Tibial nerve (tissue), 4 donors: ENCODE measurements at places on chromosomes 16 and 17.

DNA sequence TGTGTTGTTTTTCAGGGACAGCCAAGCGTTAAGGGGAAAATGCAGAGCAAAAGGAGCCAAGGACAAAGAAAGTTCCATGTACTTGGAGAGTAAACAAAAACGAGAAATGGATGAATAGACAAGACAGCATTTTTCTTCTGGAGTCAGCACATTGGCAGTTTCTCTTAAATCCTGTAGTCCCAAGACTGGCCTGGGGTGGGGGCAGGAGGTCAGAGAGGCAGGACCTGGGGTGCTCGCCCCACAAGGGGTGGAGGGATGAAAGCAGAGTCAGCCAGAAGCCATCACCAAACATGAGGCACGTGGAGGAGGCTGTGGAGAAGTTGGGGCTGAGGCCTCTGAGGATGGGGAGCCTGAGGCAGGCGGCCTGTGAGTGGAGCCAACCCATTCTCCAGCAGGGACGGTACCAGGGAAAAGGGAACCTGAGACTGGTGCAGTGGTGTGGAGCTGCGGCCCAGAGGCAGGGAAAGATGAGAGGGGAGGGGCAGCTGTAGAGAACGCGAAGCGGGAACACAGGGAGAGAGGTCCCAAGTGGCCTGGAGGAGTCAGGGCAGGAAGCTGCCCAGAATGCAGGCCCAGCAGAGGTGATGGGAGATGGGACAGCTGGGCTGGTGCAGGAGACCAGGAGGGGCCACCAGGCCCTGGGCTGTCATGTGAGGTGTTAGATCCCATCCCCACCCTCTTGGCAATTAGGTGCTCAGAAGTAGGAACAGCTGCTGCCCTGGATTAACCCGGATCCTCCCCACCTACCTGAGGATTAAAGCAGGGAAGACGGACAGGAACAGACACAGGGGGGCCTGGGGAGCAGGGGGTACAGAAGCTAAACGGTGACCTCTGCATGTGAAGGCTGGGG is 3.3 kb downstream of the TLCD3B start:
- no peak for DNase-seq

DNA sequence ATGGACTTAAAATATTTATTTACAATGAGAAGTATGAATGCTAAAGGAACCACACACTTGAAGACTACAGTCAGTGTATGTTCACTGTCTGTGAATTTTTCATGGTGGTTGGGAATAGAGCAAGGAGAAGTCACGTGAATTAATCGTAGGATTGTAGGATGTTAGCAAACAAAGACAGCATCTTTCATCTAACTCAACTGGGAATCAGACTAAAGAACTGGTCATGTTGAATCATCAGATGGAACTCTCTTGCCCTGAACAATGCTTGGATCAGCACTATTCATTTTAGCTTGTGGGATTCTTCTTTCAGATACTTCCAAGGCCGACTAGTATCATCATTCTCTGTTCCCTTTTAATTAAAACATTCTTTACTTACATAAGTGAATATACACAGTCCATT is 18.1 kb downstream of the KCNJ2 start:
- no peak for DNase-seq

DNA sequence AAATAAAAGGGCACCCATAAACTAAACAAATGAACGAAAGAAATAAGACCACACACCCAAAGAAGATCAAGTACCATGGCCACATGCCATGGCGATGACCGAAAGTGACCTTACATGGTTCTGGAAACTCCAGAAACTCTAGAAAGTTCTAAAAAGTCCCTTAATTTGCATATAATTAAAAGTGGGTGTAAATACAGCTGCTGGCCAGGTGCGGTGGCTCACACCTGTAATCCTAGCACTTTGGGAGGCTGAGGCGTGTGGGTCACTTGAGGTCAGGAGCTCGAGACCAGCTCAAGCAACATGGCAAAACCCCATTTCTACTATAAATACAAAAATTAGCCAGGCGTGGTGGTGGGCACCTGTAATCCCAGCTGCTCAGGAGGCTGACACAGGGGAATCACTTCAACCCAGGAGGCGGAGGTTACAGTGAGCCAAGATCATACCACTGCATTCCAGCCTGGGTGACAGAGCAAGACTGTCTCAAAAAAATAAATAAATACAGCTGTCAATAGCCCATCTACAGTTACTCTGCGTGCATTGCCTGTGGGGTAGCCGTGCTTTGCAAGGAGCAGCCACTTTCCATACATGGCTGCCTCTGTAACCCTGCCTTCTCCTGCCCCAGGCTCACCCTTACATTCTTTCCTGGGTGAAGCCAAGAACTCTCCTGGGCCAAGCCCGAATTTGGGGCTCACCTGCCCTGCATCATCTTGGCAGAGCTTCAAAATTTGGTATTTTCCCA is 7.2 kb upstream of the ZNF778 start:
- DNase-seq = no peak

GRCh38 chr17:63741143-63741407 is 524 bp downstream of the STRADA start:
- DNase-seq = no peak

- no peak for DNase-seq
These were observed 2.4 kb downstream of the PGAP6 start for GRCh38 chr16:379183-379960.

DNA sequence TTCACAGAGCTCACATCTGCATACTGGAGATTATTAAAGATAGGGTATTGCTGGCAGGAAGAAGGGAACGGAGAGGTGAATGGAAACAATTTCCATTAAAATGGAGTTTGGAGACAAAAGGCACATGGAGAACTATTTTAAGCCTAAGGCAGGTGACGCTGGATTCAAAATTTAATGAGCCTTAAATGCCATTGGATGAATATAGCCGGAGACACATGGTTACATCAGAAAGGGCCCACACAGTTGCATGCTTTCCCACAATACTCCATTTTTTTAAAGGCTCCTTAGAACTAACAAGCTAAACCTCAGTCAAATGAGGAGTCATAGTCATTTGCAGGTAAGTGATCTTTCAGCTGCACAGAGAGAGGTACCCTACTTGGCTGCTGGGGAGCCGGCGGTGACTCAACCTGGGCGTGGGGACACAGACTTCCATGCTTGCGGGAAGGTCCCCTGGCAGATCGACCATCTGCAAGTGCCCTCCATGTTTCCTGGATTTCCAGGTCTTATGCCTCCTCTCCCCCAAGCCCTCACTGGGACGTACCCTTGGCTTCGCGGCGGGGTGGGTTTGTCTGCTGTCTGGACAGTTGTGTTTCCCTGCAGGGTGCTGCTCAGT is 259.2 kb downstream of the CBLN1 start:
- DNase-seq = no peak

GRCh38 chr17:56486732-56487131 is 106.8 kb upstream of the NOG start:
- DNase-seq = no peak

- DNase-seq = no peak
These were observed 3.8 kb downstream of the ZNF385C start for GRCh38 chr17:42094375-42095069.

- DNase-seq = no peak
These were observed 13.5 kb downstream of the TBCD start for GRCh38 chr17:82765371-82765770.

DNA sequence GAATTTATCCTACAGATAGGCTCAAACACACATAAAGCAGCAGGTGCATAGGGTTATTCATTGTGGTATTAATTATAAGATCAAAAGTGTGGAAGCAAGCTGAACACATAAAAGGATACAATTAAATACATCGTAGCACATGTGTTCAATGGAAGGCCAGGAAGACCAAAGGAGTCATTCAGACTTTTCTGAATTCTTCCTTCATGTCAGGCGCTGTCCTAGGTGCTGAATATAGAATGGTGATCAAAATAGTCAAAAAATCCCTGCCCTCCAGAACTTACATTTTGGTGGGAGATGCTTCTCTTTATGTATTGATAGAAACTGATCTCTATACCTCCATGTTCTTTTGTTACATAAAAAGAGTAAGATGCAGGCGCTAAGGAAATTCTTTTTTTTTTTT is 439.0 kb upstream of the ASIC2 start:
- DNase-seq = no peak

GRCh38 chr16:19805459-19806162 is 79.0 kb downstream of the GPRC5B start:
- no peak for DNase-seq

DNA sequence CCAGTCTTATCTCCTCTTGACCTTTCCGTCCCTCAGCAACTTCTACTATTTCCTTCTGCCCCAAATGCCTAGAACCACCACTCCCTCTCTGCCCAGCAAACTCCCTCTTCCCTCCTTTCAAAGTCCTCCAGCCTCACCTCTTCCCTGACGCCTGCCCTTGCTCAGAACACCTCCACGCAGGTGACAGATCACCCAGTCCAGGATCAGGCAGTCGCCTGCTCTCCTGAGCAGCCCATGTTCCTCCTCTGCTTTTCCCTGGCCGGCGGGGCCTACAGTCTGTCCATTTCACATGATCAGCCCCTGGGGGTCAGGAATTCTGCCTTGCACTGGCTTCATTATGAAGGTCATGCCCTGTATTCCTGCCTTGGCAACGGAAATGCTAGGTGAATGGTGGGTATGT is 422 bp downstream of the CD300LF start:
- DNase-seq = no peak

DNA sequence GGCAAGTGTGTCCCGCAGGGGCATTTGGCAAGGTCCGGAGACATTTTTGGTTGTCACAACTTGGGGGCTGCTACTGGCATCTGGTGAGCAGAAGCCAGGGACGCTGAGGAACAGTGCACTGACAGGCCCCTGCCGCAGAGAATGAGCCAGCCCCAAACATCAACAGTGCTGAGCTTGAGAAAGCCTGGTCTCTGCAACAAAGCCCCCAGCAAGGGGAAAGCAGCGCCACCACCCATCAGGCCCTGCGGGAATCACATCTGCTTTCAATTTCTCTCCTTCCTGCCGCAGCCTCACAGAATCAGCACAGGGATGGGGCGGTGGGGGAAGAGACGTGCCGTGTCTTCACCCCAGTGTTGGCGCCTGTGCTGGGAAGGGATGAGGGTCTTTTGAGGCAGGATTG is 14.8 kb upstream of the PRPSAP1 start:
- no peak for DNase-seq

GRCh38 chr17:56831369-56832095 is 2.2 kb downstream of the C17orf67 start:
- DNase-seq = no peak

DNA sequence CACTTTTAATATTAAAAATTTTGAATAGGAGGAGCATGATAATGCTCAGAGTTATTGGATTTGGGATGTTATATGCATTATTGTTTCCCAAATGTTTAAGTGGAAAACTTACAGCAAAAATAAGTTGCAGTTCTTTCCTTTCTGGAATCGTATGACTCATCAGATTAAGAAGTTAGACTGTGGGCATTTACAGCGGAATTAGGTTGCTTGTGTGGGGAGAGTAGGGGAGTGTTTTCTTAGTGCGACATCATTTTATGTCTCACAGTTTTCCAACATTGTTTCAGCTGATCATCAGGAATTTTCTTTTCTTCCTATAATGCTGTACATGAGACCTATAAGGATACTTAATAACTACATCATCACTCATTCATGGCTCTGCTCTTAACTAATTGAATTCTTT is 1631.8 kb downstream of the CDH8 start:
- DNase-seq = no peak

- DNase-seq = no peak
These were observed 160.1 kb downstream of the MAP2K4 start for GRCh38 chr17:12180644-12181261.

- DNase-seq = no peak
These were observed 218 bp downstream of the TNRC6C start for GRCh38 chr17:77958716-77959125.

GRCh38 chr16:67245674-67246080 is 1.6 kb downstream of the FHOD1 start:
- no peak for DNase-seq

GRCh38 chr16:4327386-4328045 is 11.6 kb downstream of the GLIS2 start:
- no peak for DNase-seq

DNA sequence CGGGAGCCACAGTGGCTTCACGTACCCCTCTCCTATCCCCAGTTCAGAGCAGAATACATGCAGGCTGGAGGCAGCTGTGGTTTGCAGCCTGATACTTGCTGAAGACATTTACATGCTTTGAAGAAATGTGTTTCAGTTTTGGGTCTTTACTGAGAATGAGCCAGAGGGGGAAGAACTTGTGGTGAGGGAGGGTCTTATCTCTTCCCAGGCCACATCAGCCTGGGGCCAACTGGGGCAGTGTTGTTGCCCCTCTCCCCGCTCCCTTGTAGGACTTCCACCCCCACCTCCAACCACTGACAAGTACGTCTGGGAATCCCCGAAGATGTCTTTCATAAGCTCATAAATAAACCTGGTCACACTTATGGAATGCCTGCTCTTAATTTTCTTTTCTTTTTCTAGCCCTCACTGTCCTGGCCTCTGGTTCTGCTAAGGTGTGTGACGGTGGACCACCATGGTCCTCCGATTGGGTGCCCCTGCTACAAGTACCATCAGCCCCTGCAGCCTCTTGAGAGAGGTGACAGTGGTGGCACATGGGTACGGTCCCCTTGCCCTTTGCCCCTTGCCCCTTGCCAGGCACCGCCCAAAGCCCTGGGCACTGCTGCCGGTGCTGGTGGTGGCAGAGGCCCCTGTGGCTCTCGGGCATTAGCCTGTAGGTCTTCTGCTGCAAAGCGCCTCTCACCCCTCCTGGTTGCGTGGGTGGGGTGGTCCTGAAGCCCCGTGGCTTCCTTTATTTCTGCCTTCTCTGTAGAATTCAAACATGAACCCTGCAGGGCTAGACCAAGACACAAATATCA is 144.8 kb upstream of the RPH3AL start:
- DNase-seq = no peak

- no peak for DNase-seq
These were observed 4.8 kb upstream of the ATP2A3 start for GRCh38 chr17:3968886-3969524.

- peak; percentile 87 for DNase-seq
These were observed 194.0 kb upstream of the CIBAR2 start for GRCh38 chr16:85306071-85306792.

DNA sequence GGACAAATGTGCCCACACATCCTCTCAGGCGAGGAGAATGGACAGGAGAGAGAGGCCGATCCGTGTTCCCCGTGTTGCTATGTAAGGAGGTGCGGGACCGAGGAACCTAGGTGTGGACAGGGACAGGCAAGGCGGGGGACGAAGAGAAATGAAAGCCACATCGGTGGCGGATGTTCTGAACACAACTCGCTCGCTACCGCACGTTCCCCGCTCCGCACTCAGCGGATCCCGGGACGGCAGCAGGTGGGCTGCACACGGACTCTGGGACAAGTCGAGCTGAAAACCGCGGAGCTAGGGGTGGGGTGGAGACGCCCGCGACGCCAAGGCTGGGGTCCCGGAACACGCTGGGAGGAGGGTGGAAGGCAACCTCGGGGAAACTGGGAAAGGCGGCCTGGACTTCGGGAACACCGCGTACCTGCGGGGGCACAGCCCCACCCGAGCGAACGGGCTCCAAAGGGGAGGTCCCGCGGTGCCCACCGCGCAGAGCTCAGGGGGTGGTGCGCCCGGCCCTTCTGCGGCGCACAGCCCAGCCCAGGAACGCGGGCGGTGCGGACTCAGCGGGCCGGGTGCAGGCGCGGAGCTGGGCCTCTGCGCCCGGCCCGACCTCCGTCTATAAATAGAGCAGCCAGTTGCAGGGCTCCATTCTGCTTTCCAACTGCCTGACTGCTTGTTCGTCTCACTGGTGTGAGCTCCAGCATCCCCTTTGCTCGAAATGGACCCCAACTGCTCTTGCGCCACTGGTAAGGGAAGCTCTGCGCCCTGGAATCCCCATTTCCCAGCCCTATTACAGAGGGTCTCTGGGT is at the start of gene MT1E:
TSS of gene MT1E (plus strand) at position 642 of the 803 bp plus-strand sequence. CDS start at position 713, 71 bp downstream.
- peak; percentile 43 for DNase-seq
